Activated CD8-positive, alpha-beta memory T cell treated with anti-CD3 and anti-CD28 coated beads, Interleukin-2, amount 50 U/mL, for 48 hours (primary cell): ENCODE measurements at places on chromosomes 2 and 18.
A peak's percentile ranks its signal among the peaks of the same experiment; 100 is the strongest.

DNA sequence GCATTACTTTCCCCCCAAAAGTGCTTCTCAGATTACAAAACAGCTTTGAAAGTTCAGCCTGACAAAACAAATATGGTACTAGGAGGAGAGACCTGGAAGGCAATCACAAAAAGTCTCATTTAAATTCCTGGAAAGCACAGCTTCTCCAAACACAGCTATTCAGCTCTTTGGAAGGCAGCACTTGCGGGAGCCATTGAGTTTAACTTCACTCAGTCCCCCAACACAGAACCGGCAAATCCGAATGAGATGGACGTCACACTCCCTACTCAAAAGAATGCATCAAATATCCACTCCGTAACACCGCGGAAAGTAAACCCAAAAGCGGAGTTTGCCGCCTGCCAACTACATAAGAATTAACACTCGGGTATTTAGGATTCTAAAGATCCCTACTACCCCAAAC lies 638 bp downstream of the ST6GAL2 start:
- no peak for DNase-seq

DNA sequence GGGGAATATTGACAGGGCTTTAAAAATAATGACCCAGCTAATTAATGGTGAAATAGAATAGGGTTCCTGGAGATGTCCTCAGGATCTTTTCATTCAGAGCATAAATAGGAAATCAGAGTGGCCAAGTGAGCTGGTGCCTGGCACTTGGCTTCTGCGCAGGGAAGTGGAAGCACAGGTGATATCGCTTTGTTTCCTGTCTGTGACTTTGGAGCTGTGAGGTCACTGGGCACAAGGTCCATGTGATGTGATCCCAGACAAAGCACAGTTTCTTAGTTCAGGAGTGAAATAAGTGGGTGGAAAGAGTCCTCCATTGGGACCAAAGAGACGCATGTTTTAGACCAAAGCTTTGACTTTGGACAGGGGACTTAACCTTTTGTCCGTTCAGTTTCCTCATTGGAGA lies 338.3 kb downstream of the CYRIA start:
- DNase-seq = no peak

DNA sequence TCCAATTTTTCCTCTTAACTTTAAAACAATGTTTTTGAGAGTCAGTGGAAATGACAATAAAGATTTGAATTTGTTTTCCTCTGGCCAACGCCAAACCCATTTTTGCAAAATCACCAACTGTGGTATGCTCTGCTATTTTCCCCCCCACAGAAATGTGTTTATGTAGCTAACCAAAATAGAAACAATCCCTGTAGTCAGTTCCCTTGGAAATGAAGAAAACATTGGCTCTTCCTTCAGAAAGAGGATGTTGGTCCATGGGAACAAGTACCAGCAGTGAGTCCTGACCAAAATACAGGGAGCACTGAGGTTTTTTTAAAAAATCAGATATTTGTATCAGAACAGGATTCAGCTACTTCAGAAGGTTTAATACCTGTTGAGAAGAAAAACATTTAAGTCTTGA lies 65.3 kb downstream of the SLC40A1 start:
- DNase-seq = no peak

DNA sequence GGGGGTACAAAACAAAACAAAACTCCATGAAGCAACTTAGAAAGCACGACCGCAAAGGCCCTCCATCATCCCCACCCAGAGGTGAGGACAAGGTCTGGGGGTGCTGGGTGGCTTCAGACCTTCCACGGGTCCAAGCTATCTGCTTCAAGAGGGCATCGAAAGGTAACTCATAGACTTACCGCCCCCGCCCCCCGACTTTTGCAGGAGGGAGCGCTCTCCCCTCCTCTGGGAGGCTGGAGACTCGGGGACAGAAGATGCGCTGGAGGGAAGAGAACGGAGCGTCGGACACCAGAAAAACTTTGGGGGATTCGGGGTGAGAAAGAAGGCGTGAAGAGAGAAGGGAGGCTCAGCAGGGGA lies 300 bp upstream of the STON1 start:
- peak; percentile 58 for DNase-seq

DNA sequence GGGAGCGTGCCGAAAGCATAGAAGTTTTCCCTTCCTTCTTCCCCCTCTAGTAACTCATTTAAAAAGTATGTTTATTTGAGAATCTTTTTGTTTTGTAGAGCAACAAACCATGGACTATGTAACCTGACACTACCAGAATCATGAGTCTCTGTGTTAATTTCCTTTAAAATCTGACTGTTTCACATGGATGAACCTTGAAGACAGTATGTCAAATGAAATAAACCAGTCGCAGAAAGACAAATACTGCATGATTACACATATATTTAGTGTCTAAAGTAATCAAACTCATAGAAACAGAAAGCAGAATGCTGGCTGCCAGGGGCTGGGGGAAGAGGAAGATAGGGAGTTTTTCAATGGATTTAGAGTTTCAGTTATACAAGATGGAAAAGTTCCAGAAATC lies 32.3 kb downstream of the PTPN2 start:
- DNase-seq = no peak

GRCh38 chr18:44704135-44704789 lies 23.6 kb downstream of the SETBP1 start:
- no peak for DNase-seq

DNA sequence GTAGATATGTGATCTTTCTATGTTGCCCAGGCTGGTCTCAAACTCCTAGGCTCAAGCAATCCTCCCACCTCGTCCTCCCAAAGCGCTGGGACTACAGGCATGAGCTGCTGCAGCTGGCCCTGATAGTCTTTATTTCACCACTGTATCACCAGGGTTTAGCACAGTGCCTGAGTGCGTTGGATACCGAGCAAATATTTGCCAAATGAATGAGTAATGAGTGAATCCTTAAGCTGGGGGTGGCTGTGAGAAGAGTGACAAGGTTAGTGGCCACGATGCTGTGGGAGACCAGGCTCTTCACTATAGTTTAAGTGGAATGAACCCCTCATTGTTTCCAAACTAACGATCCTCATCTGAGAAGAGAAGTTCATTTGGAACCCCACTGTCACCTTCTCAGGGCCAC lies 60.8 kb upstream of the FAM136A start:
- no peak for DNase-seq

- no peak for DNase-seq
These were observed 14.8 kb downstream of the SP110 start for GRCh38 chr2:230205034-230205433.

DNA sequence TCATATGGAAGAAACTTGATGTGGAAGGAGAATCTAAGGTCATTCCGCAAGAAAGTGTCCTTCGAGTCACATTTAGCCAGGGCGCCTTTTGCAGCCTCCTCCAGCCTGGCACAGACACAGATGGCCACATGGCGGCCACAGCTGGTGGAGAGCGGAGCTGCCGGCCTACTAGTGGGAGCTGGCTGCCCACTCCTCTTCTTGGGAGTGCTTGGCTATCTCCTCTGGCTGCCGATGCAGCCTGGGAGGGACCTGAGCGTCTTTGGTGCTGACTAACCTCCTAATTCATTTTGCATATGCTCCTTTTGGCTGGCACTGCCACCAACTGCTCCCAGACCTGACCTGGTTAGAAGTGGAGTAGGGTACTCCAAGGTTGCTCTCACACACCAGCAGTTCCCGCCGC lies 199.3 kb upstream of the MYT1L start:
- DNase-seq = no peak

DNA sequence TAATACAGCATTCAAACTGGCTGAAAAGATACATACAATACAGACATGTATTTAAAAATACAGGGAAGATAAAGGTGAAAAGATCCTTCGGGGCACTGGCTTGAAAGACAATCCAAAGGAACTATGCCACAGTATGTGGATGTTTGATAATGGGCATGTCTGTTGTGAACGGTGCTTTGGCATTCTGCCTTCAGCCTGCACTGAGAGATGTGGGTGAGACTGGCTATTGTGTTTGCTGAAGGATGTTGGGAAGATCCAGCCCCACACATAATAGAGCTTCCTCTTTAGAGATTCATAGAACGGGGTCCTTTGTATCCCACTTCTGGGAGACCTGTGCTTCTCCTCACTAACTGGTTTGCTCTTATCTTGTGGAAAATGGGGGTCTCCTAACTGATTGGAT lies 65.1 kb upstream of the CXCR4 start:
- no peak for DNase-seq

DNA sequence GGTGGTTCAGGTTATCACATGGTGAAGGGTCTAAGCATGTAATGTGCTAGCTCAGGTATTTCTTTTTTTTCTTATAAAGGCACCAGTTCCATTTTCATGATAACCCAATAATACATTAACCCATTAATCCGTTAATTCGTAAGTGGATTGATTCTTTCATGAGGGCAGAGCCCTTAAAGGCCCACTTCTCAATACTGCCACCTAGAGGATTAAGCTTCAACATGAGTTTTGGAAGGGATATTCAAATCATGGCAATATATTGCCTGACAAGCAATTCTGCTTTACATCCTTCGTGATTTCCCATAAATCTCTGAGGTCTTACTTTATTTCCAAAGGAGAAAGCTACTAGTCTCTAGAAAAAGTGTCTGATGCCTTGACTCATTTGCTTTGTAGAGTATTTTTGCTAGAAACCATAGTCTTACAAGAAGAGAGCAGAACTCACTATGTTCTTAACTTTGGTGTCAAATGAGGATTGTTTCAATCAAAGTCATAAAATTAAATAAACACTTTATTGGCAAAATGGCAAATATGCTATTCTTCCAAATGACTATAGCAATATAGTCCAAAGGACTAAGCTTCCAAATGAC lies 271.3 kb downstream of the KCNS3 start:
- no peak for DNase-seq

DNA sequence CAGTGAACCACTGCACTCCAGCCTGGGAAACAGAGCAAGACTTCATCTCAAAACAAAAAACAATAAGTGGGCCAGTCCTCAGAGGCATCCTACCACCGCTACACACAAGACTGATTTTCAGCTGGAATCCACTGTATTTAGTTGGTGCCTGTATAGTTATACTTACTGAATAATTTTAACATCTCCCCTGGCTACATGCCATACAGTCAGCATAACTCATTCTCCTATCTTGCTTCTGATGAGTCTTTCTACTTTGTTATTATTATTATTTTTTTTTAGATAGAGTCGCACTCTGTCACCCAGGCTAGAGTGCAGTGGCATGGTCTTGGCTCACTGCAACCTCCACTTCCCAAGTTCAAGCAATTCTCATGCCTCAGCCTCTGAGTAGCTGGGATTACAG lies 19.9 kb upstream of the CAB39 start:
- DNase-seq = no peak

GRCh38 chr2:15939556-15939853 lies 845 bp upstream of the MYCN start:
- DNase-seq = peak; percentile 81

DNA sequence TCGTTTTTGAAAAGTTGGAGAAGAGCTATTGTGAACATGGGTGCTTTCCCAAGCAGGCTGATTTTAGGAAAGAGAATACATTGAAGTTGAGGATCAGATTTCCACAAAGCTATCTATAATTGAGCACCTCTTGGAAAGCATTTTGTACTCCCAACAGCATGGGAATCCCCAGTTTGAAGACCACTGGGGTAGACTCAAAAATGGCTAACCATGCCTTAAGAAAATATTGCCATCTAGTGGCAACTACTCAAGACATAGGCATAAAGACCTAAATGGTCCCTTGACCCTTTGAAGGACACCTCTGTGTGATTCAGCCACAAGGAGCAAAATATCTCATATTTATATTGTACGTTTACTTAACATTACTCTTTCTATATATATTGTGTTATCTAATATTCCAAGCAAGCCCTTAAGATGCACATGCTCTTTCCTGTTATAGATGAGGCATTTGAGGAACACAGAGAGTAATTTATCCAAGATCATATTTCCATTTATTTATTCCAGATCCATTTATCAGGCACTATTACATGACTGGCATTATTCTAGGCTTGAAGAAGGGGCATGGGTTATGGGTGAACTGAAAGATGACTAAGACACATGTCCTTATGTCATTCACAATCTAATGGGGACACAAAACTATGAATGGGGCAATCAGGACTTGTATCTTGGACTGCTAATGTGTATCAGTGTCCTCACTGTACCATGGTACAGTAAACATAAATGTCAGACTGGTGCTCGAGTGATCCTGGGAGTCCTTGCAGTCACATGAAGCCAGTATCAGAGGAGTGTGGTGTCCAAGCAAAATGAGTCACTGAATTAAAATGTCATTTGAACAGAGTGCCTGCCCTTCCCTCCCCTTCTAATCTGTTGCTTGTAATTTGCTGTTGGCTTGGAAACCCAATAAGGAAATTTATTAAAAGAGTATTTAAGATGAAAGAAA lies 121.0 kb upstream of the XPO1 start:
- no peak for DNase-seq

DNA sequence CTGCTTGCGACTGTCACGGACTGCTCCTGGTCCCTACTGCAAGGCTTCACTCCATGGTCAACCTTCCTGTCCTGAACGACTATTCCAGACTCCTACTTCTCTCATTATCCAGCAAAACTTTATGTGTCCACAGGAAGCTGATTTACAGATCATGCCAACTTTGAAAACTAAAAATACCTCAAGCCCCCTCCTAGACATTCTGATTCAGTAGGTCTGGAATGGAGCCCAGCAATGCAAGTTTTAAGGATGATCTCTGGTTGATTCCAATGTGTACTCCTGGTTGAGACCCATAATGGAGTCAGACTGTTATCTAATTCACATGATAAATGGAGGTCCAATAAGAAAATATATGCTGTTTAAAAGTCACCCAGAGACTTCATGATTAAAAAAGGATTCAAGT lies 13.1 kb upstream of the LRATD1 start:
- no peak for DNase-seq

DNA sequence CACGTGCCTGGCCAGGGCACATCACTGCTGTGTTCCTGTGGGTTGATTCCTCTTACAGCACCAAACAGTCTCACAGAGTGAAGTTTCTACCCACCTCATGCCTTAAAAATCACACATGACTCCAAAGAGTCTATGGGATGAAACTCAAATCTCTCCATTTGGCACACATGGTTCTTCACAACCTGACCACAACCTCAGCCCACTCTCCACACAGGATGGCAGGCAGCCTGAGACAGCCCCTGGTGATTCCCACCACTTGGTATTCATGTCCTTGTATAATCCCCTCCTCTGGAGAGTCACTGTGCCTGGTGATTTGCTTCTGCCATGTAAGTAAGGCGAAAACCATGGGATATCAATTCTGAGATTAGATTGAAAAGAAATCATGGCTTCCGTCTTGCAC lies 46.2 kb downstream of the LBH start:
- DNase-seq = peak; percentile 43

DNA sequence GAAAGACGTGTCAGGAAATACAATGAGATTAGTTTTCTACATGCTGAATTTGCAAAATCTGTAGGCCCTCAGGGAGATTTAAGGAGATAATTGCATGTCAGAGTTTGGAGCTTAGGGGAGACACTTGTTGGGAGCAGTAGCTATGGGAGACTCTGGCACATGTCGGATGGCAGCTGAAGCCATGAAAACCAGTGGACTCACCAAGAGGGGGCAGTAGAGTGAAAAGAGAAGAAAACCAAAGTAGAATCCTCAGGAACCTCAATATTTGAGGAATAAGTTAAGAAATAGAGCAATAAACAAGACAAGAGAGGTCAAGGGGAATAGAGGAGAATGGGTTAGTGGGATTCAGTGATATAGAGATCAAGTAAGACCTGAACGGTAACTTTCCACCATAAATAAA lies 24.8 kb downstream of the RUFY4 start:
- no peak for DNase-seq
